ENCODE measurements at places on chromosomes 4 and X.

DNA sequence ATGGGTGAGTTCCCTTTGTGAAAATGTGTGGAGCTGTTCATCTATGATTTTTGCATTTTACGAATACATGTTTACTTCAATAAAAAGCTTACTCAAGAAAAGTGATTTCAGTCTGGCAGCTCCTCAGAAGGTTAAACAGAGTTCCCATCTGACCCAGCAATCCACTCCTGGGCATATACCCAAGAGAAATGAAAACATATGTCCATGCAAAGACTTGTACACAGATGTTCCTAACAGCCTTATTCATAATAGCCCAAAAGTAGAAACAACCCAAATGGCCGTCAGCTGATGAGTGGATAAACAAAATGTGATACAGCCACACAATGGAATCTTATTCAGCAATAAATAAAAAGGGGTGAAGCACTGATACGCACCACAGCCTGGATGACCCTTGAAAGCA, 20.8 kb downstream of the CLCN4 start:
- no peak for DNase-seq

GRCh38 chrX:133633162-133633561, 217.9 kb upstream of the GPC4 start:
- no peak for DNase-seq

DNA sequence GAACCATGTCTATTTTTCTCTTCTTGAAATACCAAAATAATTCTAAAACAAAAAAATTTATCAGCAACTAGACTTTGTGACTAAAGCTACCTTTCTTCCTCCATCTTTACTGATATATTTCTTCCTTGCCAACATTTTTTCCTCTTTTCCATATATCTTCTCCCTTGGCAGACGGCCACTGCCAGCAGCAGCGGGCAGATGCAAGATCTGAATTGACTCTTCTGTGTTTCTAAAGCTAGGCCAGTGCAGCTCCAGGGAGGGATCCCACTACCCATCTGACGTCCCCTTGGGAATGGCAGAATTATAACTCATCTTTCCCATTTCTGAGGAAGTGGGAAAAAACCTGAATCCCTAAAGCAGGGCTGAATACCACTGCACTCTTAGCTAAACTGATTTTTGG, 206.4 kb downstream of the NR3C2 start:
- no peak for DNase-seq

GRCh38 chr4:160745126-160745525, 1418.7 kb downstream of the FSTL5 start:
- no peak for DNase-seq

DNA sequence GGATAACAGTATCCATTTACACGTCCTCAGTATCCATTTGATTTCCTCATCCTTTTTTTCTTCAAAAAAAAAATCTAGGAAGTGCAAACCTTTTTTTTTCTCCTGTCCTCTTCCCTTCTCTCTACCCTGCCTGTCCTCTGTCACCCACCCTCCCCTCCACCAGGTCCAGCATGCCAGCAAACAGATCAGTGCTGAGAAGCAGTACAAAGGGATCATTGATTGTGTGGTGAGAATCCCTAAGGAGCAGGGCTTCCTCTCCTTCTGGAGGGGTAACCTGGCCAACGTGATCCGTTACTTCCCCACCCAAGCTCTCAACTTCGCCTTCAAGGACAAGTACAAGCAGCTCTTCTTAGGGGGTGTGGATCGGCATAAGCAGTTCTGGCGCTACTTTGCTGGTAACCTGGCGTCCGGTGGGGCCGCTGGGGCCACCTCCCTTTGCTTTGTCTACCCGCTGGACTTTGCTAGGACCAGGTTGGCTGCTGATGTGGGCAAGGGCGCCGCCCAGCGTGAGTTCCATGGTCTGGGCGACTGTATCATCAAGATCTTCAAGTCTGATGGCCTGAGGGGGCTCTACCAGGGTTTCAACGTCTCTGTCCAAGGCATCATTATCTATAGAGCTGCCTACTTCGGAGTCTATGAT, 1.7 kb downstream of the SLC25A4 start:
- DNase-seq: no peak

DNA sequence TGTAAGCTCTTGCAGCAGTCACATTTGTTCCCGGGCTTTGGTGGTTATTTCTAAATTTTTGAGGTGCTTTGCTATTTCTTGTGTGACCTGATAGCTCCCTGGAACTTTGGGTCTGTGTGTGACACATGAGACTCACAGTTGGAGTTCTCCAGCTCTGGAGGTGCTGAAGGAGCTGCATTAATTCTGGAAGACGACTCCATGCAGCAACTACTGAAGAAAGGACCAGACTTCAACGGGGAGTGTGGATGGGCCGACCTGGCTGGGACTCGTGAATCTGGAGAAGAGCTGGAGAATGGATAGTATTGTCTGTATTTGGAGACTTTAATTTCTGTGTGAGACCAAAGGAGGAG, 1.5 kb downstream of the MRFAP1 start:
- no peak for DNase-seq

- no peak for DNase-seq
Measured at GRCh38 chr4:113645771-113646441, 115.6 kb downstream of the CAMK2D start.

DNA sequence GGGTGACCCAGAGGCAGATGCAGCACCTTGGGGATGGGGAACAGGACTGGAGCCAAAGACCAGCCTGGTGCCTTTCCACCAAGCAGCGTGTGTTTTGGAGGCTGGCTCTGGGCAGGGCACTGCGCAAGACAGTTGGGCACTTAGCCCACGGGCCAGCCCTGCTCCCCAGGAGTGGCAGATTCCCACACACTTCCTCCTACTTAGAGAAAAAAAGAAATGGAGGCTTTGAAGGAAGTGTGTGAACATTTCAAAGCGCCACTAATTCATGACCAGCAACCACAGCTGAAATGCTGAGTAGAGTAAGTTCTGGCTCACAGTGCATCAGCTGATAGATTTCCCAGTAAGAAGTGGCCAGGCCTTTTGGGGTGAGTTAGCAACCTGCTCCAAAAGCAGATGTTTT, 54.9 kb upstream of the LGI2 start:
- no peak for DNase-seq

- no peak for DNase-seq
Measured at GRCh38 chr4:40316333-40316781, 18.8 kb upstream of the CHRNA9 start.

DNA sequence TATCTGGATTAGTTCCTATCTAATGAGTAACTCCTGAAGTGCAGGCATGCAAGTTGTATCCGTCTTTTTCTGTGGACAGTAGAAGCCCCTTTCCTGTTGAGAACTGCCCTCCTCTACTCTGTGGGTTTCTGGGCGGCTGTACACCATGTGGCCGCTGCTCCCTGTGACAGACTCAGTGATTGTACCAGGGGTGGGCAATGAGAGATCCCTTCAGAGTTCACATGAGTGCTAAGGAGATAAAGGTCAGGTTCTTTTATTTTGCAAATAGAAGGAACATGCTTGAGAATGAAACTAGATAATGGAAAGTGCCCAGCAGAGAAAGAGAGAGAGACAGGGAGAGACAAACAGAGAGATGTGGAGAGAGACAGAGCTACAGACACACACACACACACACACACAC, 76.4 kb upstream of the TAPT1 start:
- DNase-seq: no peak

- DNase-seq: no peak
Measured at GRCh38 chr4:89422441-89422990, 114.9 kb upstream of the GPRIN3 start.

DNA sequence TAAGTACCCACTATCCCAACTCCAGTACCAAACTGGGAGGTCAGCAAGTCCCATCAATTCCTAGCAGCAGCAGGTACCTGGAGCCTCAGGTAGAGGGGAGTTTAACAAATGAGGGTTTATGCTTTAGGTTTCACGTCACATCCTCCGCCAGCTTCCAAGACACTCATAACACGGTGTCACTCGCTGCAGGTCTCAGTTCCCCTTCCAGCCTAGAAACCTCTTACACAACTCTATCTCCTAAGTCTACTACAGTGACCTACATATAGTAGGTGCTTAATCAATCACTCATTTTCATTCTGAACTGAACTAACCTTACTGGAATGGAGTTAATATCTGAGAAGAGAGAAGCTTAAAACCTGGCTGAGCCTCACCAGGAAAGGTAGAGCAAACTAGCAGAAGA, 96.0 kb downstream of the EFHC2 start:
- DNase-seq: no peak

DNA sequence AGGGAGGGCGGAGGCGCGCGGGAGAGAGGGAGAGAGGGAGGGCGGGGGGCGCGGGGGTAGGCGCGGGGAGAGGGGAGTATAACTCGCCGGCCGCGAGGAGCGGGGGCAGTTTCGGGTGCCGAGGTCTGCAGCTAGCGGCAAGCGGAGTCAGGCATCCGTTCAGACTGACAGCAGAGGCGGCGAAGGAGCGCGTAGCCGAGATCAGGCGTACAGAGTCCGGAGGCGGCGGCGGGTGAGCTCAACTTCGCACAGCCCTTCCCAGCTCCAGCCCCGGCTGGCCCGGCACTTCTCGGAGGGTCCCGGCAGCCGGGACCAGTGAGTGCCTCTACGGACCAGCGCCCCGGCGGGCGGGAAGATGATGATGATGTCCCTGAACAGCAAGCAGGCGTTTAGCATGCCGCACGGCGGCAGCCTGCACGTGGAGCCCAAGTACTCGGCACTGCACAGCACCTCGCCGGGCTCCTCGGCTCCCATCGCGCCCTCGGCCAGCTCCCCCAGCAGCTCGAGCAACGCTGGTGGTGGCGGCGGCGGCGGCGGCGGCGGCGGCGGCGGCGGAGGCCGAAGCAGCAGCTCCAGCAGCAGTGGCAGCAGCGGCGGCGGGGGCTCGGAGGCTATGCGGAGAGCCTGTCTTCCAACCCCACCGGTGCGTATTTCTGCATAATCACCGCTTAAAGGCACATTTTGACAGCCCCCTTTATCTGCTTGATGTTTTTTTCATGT, at the start of gene POU4F2:
Gene POU4F2 (plus strand): TSS at position 108 of the 720 bp plus-strand sequence. CDS start 248 bp downstream, at position 356.
- DNase-seq: no peak

GRCh38 chr4:89579771-89580170, 257.2 kb downstream of the SNCA start:
- no peak for DNase-seq

DNA sequence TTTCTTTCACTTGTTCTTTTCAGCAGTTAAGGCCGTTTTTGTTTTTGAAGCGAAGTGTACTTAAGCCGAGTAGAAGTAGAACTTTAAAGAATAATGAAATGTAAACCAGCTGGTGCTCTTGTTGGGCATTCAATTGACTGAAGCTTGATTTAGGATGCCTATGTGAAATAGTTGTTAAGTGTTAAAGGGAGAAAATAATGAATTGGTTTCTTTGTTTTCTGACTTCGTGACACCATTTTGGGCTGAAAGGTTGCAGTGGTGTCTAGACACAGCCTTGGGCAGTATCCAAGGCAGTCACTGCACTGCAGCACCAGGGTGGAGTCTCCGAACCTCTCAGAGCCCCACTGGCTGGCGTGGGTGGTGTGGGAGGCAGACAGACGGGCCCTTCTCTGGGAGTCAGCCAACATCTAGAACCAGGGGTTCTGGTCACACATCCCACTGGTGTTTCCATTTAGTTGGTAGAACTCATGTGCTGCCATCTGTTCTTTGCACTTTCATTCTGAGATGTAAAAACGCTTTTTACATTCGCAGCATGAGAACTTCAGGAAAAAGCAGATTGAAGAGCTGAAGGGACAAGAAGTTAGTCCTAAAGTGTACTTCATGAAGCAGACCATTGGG, 3.5 kb downstream of the UCHL1 start:
- no peak for DNase-seq

- no peak for DNase-seq
Measured at GRCh38 chr4:8410641-8411271, 29.8 kb downstream of the ACOX3 start.

GRCh38 chr4:36624030-36624429, 342.6 kb downstream of the DTHD1 start:
- DNase-seq: no peak

DNA sequence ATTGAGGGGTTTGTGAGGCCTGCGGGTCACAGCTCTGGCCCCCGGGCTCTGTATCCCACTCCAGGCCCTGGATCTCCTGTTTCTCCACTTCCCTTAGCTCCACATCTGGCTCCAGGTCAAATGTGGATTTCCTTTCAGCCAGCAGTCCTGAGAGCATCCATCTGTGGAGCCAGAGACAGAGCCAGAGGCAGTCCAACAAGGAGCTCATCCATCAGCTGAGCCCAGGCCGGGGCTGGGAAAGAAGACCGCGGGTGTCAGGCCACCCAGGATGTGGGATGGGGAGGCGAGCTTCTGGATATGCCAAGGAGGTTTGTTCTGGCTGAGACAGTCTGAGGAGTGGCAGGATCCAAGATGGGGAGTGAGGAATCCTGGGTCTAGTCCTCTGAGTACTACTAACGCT, 91.7 kb downstream of the EFNB1 start:
- DNase-seq: no peak

GRCh38 chrX:116317409-116317808, 119.0 kb upstream of the SLC6A14 start:
- no peak for DNase-seq

- DNase-seq: no peak
Measured at GRCh38 chr4:127450276-127450675, 182.5 kb upstream of the INTU start.

DNA sequence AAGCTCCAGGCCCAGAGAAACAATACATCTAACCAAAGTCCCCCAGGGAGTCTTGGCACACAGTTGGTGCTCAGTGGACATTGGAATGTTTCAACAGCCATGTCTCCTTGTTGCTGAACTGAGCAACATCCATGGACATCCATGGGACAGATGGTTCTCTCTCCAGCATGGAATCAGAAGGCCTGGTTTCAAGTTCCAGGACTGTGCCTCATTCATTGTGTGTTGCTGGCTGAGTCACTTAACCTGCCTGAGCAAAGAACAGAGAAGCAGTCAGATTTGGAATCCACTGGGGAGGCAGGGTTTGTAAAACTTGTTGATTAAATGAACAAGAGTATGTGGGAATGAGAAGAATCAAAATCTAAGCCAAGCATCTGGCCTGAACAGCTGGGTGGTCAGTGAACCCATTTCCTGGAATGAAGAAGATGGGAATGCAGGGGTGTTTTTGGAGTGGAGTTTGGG, 147.9 kb downstream of the CHIC2 start:
- DNase-seq: no peak

- no peak for DNase-seq
Measured at GRCh38 chr4:88225232-88226105, 58.9 kb downstream of the PPM1K start.

DNA sequence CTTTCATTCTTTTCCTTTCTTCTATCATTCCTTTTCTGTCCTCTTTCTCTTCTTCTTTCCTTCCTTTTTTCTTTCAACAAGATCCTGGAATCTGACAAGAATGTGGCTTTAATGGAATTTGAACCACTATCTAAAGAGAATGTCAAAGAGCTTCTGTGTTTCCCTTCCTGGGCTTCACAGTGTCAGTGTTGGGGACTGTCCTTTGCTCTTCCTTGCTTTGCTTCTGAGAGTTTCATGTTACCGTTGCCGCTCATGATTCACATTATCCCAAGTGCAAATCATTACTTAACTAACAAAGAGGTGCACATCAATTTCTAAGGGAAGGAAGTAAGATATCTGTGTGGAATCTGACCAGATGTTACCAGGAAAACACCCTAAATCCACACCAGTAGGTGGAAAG, 90.5 kb upstream of the DDIT4L start:
- DNase-seq: no peak

GRCh38 chrX:30665471-30665870, 12.2 kb downstream of the GK start:
- no peak for DNase-seq

All from stimulated activated CD4-positive, alpha-beta T cell treated with anti-CD3 and anti-CD28 coated beads, TNF-alpha, amount 100 ng/mL, for 48 hours (primary cell).